ENCODE measurements at places on chromosomes 7 and 10. TPM values are rescaled to one million over a fixed set of nuclear protein-coding genes. Genes with fewer than 3 reads are reported as not detected.
A peak's percentile ranks its signal among the peaks of the same experiment; 100 is the strongest.

The ZNF365 gene
- total RNA-seq, result 0.58 TPM

The CRTAC1 gene
- total RNA-seq, result not detected

- no peak for DNase-seq
- no peaks in the 10 kb centered on the region for H3K36me3 ChIP-seq
- H3K27me3 ChIP-seq, result no peaks in the 10 kb centered on the region
- no peaks in the 10 kb centered on the region for H3K4me1 ChIP-seq
- H3K4me3 ChIP-seq, result no peak overlapping the region
- no peak overlapping the region for H3K27ac ChIP-seq
Measured at GRCh38 chr7:68820321-68820720, 778.0 kb upstream of the AUTS2 start.

DNA sequence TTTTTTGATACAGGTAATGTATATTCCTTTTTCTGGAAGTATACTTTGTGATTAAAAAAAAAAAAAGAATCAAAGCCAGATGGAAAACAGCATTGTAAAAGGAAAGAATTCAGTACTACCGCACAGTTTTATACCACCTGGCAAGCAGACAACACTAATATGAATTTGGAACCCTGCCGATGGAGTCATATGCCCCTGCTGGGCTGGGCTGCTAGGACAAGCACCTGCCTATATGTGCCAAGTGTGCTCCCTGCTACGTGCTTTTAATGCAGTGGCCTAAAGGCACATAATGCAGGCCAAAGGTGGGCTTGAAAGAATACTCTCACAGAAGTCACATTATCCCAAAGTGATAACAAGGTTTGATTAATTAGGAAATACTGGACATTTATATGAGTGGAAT lies 29.8 kb upstream of the WAC start:
- peaks cover 6% of the 10 kb centered on the region for H3K4me1 ChIP-seq
- peaks cover 2% of the 10 kb centered on the region for H3K27me3 ChIP-seq
- no peak overlapping the region for H3K4me3 ChIP-seq
- H3K27ac ChIP-seq, result no peak overlapping the region

- H3K4me3 ChIP-seq, result peak overlapping the region; percentile 69
- DNase-seq, result peak; percentile 64
- no peaks in the 10 kb centered on the region for H3K36me3 ChIP-seq
- H3K27ac ChIP-seq, result peak overlapping the region; percentile 73
- peaks cover 6% of the 10 kb centered on the region for H3K4me1 ChIP-seq
- peaks cover 21% of the 10 kb centered on the region for H3K27me3 ChIP-seq
Measured at GRCh38 chr7:155338632-155339320, 41.1 kb downstream of the INSIG1 start.

GRCh38 chr10:677038-677437 lies 12.4 kb downstream of the DIP2C start:
- no peak overlapping the region for H3K27ac ChIP-seq
- no peak overlapping the region for H3K4me3 ChIP-seq

DNA sequence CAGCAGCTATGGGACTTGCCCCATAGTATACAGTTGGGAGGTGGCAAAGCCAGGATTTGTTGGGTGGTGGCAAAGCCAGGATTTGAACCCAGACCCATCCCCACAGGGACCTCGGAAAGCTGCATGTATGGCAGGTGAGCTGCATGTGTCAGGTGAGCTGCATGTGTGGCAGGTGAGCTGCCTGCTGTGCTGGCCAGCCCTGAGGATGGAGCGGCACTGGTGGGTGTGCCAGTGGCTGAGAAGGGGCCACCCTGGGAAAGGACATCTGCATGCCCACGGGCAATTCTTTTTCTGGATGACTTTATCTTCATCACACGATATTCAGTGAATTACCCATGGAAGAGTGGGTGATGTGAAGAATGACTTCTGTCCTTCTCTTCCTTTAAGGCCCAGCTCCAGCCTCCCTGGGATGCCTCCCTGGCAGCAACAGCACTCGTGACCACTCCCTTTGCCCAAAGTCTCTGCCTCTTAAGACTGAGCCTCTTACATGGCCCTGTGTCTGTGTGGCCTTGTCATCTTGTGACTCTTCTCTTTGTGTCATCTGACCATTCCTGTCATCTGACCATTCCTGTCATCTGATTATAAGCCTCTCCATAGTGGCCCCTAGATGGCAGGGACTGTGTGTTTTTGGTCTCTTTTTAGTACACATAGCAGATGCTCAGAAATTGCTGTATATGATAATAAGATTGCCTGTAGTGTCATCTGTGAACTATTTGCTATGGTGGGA lies 25.0 kb downstream of the CLEC2L start:
- H3K27me3 ChIP-seq, result peaks cover 3% of the 10 kb centered on the region
- H3K36me3 ChIP-seq, result no peaks in the 10 kb centered on the region
- H3K4me3 ChIP-seq, result no peak overlapping the region
- H3K27ac ChIP-seq, result no peak overlapping the region
- no peak for DNase-seq

- H3K27ac ChIP-seq, result no peak overlapping the region
- peaks cover 8% of the 10 kb centered on the region for H3K27me3 ChIP-seq
- no peaks in the 10 kb centered on the region for H3K36me3 ChIP-seq
- no peak for DNase-seq
Measured at GRCh38 chr7:69635555-69636185, 37.4 kb downstream of the AUTS2 start.

DNA sequence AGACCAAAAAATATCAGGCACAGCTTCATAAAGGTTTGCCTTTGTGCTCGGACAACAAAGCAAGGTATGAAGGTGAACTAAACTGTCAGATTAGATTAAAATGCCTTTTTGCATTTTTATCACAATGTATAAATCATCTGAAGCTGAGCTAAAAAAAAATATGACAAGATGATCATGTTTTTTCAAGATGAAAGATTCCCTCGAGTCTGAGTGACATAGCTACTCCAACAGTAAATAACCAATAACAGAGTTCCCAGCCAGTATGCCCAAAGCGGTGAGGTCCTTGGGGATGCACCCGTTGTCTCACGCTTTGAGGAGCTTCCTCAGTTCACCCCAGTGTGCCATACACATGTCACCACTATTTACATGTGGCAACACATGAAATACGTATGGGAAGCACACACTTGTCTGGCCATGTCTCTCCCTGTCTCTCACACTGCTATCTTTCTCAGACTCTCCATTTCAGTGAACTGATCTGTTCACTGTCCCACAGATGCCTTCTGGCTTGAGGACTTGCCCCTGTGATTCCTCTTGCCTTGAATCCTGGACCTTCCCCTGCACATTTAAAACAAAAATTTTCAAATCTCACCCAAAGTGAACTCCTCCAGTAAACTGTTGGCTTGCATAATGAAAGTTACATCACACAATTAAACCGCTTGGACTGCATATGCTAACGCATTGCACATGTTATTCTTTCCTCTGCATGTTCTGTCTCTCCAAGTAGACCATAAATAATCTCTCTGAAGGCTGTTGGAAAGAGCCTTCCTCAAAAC lies 2.6 kb upstream of the PIK3CG start:
- peaks cover 8% of the 10 kb centered on the region for H3K36me3 ChIP-seq
- H3K4me1 ChIP-seq, result peaks cover 20% of the 10 kb centered on the region
- peak overlapping the region; percentile 10 for H3K27ac ChIP-seq
- DNase-seq, result no peak

- DNase-seq, result no peak
- no peak overlapping the region for H3K27ac ChIP-seq
- no peaks in the 10 kb centered on the region for H3K4me1 ChIP-seq
Measured at GRCh38 chr7:34168013-34168412, 262.7 kb downstream of the BMPER start.

- H3K4me3 ChIP-seq, result no peak overlapping the region
- H3K27ac ChIP-seq, result no peak overlapping the region
- DNase-seq, result no peak
- H3K27me3 ChIP-seq, result peaks cover 27% of the 10 kb centered on the region
- H3K4me1 ChIP-seq, result no peaks in the 10 kb centered on the region
Measured at GRCh38 chr7:96739609-96740008, 30.0 kb upstream of the SEM1 start.

DNA sequence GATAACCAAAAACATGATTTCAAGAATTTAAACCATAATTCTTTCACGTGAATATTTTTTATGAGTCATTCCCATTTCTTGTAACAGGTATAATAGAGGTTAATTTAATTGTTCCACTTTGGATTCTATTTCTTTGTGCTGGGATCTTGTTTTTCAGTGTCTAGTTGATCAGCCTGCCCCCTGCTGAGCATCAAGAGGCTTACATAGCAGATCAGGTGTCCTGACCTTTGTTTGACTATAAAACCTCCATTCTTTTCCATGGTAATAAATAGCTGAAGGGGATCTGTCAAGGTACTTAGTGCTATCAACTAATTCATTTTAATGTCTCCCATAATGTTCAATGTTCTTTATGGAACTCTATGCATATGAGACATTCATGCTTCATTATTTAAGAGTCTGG lies 4.9 kb downstream of the COL17A1 start:
- peaks cover 3% of the 10 kb centered on the region for H3K4me1 ChIP-seq
- no peak overlapping the region for H3K27ac ChIP-seq
- no peak overlapping the region for H3K4me3 ChIP-seq
- no peak for DNase-seq
- no peaks in the 10 kb centered on the region for H3K27me3 ChIP-seq
- no peaks in the 10 kb centered on the region for H3K36me3 ChIP-seq

GRCh38 chr10:14654821-14655382 lies 119.8 kb downstream of the FAM107B start:
- peaks cover 10% of the 10 kb centered on the region for H3K36me3 ChIP-seq
- H3K27me3 ChIP-seq, result no peaks in the 10 kb centered on the region
- peaks cover 46% of the 10 kb centered on the region for H3K4me1 ChIP-seq
- DNase-seq, result no peak

GRCh38 chr7:66145400-66146104 lies 30.9 kb downstream of the CRCP start:
- no peaks in the 10 kb centered on the region for H3K27me3 ChIP-seq
- peaks cover 13% of the 10 kb centered on the region for H3K4me1 ChIP-seq
- no peak for DNase-seq

DNA sequence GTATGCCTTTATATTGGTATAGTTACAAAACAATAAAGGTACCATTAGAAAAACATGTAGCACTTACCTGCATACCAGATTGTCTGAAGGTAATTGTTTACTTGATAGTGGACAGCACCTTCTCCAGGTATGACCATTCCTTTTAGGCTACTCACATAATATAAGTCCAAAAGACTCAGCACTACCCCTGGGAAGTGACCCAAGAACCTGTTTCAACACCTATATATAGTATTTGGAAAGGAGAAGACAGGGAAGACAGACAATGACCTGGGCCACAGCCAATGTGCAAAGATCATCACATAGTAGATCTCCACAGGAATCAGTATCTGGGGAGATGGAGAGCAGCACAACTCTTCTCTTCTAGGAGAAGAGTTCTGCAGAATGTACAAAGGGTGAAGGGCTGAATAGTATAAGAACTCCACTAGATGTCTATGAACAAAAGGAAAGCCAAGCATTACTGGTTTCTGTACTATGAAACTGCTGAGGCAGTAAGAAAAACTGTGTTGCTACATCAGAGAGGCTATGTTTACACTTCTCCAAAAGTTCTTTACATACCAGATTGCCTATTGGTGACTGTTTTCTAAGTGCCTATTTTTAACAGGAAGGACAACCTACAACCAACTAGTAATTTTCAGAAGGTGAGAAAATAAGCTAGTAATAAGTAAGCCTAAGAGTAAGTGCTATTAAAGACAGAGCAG lies 159.2 kb downstream of the BTAF1 start:
- H3K27ac ChIP-seq, result no peak overlapping the region
- DNase-seq, result no peak
- H3K36me3 ChIP-seq, result peaks cover 6% of the 10 kb centered on the region
- no peak overlapping the region for H3K4me3 ChIP-seq
- no peaks in the 10 kb centered on the region for H3K27me3 ChIP-seq
- H3K4me1 ChIP-seq, result no peaks in the 10 kb centered on the region

GRCh38 chr10:89064748-89065147 lies 74.2 kb downstream of the FAS start:
- H3K4me1 ChIP-seq, result no peaks in the 10 kb centered on the region
- no peak for DNase-seq
- no peak overlapping the region for H3K27ac ChIP-seq
- H3K27me3 ChIP-seq, result peaks cover 50% of the 10 kb centered on the region

Data from activated naive CD8-positive, alpha-beta T cell treated with anti-CD3 and anti-CD28 coated beads, Interleukin-2, amount 10 ng/mL, durations not matched to agents 7 days and 5 days (primary cell).